ENCODE measurements at places on chromosomes 6 and 20. TPM values are rescaled to one million over a fixed set of nuclear protein-coding genes. Genes with fewer than 3 reads are reported as not detected.

Gene SYNDIG1
- 21.4 TPM for total RNA-seq

Gene RHAG
- 0.44 TPM for total RNA-seq

Gene GRM1
- 6.7 TPM for total RNA-seq

DNA sequence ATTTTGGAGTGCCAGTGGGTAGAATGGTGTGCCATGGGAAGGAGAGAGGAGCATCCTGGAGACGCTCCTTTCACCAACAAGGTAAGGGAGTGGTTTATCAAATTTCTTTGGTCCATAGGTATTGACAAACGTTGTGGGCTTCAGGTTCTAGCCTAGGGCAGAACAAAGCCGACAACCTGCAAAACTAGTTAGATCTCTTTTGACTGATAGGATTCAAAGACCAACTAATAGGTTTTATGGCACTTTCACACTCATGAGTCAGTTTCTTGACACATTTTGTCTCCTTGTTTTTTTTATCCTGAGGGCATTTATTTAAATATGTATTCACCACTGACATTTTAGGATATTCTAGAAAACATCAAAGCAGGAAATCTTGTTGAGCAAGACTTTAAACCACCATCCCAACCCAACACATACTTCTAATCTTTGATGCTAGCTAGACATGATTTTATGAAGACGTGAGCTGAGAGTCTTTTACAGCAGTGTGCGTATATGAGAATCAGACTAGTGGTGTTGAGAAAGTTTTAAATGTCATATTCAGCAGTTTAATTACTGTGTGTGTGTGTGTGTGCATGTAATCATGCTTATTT lies 370.4 kb upstream of the HSF2 start:
- no peak overlapping the region for H3K4me3 ChIP-seq
- peaks cover 7% of the 10 kb centered on the region for H3K4me1 ChIP-seq
- no peaks in the 10 kb centered on the region for H3K27me3 ChIP-seq
- DNase-seq = no peak
- H3K36me3 ChIP-seq = no peaks in the 10 kb centered on the region
- no peak overlapping the region for H3K27ac ChIP-seq
